ENCODE measurements at places on chromosomes 11 and 22.

- DNase-seq = no peak
Measured at GRCh38 chr22:39290724-39291161, 28.7 kb downstream of the RPL3 start.

GRCh38 chr22:24973872-24974271 is 21.4 kb downstream of the KIAA1671 start:
- no peak for DNase-seq

DNA sequence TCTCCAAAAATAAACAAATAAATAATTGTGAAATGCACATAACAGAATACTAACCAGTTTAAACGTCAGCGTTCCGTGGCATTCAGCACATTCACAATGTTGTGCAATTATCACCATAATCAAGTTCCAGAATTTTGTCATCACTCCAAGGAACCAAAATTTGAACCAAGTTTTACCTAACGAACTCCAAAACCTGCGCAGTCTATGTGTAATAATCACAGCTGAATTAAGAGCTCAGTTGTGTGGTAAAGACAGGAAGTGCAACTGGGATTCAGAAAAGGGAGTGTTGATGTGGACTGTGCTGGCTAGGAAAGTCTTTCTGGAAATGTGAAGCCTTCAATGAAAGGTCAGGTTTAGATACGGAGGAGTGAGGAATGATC is 5.4 kb upstream of the MCAM start:
- no peak for DNase-seq

DNA sequence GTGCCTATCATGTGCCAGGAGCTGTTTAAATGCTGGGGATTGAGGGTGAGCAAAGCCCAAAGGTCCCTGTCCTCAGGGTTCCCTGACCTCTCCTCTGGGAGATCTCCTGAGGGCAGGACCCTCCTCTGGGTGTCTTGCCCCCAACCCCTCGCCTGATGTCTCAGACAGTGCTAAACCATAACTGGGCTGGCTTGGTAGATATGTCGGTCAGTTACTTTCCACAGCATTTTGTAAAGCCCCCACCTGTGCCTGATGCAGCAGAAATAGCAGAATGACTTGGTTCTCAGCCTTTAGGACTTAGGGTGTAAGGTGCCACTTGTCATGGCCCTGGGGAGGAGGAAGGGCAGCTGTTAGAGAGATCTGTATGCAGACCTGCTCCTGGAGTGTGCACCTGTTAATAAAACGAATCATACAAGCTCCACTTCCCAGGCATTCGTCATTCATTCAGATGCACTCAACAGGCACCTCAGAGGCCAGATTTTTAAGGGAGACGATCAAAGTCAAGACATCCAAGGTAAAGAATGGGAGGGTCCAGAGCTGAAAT is 88.1 kb downstream of the TP53I11 start:
- DNase-seq = no peak

DNA sequence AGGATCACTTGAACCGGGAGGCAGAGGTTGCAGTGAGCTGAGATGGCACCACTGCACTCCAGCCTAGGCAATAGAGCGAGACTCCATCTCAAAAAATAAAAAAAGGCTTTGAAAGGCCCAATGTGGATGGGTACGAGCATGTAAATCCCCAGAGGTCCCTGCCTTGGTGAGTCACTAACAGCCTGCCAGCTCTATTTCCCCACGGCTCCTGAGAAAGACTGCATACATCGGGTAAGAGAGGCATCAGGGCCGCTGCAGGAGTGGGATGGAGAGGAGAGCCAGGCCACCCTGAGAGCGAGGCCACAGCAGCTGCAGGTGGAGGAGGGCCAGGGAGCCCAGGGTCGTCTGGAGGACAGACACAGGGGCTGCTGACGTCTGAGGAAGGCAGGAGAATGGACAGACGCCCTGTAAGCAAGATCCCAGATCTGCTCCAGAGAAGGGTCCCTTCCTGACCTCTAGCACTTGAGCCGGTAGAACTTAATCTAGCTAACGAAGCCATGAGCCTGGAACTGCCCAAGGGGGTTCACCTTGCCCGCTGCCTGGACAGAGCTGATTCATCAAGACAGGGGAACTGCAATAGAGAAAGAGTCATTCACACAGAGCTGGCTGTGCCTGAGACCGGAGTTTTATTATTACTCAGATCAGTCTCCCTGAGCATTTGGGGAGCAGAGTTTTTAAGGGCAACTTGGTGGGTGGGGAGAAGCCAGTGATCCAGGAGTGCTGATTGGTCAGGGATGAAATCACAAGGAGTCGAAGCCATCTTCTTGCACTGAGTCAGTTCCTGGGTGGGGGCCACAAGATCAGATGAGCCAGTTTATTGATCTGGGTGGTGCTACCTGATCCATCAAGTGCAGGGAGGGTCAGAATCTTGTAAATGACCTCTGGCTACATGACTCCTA is 5.1 kb upstream of the KRTAP5-9 start:
- DNase-seq = no peak

DNA sequence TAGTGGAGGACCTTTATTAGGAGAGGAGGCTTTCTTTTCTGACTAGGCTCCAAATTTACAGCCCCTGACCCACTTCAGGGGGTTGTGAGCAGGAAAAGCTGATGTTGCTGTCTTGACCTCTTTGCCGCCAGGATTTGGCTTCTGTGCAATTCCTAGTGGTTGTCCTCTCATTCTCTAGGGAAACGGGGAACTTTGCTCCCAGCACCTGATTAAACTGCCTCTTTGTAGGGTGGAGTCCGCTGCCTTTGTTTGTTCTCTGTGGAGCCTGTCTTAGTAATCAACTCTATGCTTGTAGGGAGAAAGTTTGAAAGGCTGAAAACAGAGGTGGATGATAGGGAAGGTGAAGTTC is 16.3 kb downstream of the CTNND1 start:
- DNase-seq = no peak

DNA sequence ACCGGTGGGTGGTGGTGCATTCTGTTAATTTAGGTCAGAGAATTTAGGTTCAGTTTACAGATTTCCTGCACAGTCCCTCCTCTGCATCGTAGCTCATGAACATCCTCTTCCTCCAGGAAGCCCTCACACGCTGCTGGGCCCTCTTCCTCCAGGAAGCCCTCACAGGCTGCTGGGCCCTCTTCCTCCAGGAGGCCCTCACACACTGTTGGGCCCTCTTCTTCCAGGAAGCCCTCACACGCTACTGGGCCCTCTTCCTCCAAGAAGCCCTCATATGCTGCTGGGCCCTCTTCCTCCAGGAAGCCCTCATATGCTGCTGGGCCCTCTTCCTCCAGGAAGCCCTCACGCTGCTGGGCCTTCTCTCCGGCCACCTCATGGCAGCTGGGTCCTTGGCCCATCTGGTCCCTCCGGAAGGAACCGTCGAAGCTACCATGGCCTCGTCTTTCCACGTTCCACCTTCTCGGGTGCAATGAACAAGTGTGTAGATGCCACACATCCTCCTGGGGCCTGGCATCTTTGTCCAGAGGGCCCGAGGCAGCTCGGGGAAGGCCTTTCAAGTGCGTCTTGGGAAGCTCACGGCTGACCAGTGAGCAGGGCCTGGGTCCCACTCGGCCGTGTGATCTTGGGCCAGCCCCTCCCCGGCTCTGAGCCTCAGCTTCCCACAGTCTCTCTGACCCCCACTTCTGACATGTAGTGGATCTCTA is 58.9 kb upstream of the PPARA start:
- DNase-seq = no peak

DNA sequence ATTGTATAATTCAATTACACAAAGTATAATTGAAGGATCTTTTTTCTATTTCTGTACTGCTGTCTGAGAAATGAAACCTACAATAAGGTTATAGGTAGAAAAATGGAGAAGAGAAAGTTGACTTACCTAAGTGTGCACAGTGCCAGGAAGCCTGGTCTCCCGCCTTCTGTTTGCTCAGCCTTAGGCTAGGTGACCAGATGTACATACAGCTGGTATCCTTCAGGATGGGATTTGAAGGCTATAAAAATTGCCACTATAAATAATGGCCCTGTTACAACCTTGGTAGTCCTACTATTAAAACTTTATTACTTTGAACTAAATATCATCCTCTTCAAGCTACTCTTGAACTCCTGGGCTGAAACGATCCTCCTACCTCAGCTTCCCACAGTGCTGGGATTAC is 19.7 kb downstream of the OR51E2 start:
- DNase-seq = no peak

GRCh38 chr11:122979815-122980595 is 1.6 kb downstream of the BSX start:
- DNase-seq = no peak

DNA sequence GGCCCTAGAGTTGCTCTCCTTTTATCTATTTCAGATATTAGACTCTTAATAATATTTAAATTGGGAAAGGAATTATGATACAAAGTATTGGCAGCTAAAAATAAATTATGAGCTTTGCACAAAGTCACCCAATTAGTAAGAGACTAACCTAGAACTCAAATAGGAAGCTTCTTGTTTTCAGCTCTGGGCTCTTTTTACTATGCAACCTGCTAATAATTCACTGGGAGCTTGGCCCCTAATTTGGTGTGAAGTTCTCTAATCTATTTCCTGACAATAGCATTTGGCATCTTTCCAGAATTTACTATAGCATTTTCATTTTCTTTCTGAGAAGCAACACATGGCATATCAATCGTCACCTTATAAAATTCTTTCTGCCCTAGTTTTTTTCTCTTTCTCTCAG is 727.7 kb upstream of the ANO5 start:
- DNase-seq = no peak

GRCh38 chr11:112200252-112200651 is 24.9 kb downstream of the BCO2 start:
- no peak for DNase-seq

DNA sequence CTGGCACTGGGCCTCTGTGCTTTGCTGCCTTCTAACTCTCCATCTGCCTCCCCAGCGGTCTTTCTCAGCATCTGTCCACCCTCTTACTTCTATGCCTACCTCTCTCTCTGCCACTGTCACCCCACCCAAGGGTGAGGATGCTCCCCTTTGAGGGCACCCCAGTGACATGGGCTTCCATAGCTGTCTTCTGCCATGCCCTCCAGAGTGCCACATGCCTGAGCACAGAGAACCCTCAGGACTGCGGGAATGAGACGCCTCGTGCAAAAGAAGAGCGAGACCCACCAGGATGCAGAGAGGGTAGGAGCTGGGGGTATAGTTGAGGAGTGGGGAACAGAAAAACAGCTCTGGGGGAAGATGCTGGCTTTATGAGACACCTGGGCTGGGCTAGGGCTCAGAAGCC is 64.3 kb downstream of the BTG4 start:
- DNase-seq = no peak

DNA sequence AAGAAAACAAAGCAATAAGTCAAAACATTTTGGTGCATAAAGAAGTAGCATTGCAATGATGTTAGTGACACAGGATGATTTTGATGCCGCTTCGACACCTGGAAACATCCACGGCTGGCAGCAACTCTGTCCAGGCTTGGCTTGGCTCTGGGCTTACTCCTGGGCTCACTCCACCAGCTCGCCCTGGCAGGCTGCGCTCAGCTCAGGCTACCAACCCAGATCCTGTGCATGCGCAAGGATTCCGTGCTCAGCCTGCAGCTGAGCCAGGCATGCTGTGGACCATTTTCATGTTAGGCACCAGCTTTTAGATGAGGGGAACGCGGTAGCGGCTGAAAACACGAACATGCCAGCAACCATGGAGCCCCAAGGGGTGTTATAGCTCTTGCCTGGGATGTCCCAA is 66.0 kb downstream of the SLC25A17 start:
- no peak for DNase-seq

DNA sequence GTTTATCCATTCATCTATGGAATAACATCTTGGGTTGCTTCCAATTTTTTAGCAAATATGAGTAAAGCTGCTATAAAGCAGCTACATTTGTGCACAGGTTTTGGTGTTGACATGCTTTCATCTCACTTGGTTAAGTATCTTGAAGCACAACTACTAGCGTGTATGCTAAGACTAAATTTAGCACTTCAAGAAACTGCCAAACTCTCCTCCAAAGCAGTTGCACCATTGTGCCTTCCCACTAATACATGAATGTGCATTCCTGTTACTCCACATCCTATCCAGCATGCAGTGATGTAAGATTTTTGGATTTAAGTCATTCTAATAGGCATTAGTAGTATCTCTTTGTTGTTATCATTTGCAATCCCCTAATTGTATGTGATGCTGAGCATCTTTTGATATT is 230.7 kb downstream of the KCNA4 start:
- DNase-seq = no peak

GRCh38 chr11:76243193-76243956 is 37.1 kb upstream of the WNT11 start:
- no peak for DNase-seq

DNA sequence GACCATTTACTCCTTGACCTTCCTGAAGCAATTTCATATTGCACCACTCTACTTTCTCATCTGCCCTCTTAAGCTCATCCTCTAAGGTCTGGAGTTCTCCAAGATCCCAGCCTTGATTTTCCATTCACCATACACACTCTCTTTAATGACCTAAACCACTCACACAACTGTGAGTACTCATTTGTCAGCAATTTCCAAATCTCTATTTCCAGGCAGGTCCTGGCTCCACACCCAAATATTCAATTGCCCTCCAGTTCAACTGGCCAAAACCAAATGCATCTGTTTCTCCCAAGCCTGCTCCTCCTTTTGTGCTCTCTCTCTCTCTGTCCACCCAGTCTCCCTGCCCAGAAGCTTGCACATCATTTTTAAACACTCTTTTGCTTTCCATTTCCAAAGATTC is 39.6 kb downstream of the NEU3 start:
- DNase-seq = no peak

DNA sequence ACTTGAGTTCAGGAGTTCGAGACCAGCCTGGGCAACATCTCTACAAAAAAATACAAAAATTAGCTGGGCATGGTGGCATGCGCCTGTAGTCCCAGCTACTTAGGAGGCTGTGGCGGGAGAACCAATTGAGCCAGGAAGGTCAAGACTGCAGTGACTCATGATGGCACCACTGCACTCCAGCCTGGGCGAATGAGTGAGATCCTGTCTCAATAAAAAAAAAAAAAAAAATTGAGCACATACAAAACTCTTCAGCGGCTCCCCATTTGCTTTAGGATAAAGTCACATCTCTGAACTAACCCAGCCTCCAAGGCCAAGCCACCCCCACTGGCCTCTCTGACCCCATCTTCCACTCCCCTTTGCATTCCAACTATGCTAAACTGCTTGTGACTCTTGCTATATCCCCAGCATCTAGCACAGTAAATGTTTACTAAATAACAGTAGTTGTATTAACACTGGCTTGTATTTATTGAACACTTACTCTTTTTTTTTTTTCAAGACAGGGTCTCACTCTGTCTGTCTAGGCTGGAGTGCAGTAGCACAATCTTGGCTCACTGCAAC is 28.9 kb downstream of the CREB3L1 start:
- DNase-seq = no peak

DNA sequence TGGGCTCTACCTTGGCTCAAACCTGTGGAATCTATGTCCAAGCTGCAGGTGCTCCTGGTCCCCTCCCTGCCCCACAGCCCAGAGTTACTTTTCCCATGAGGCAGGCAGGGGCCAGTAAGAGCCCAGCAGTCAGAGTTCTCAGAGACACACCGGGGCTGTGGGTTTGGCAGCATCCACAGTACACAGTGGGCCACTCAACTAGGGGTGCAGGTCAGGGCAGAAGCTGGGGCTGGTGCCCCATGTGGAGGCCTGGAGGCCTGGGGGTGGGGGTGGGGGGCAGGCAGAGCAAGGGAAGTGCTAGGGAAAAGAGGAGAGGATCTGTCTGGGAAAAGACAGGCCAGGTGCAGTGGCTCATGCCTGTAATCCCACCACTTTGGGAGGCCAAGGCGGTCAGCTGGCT is 2.5 kb downstream of the UPK2 start:
- no peak for DNase-seq

All from suprapubic skin (tissue), 4 donors.